ENCODE measurements at places on chromosomes 3 and 15.

DNA sequence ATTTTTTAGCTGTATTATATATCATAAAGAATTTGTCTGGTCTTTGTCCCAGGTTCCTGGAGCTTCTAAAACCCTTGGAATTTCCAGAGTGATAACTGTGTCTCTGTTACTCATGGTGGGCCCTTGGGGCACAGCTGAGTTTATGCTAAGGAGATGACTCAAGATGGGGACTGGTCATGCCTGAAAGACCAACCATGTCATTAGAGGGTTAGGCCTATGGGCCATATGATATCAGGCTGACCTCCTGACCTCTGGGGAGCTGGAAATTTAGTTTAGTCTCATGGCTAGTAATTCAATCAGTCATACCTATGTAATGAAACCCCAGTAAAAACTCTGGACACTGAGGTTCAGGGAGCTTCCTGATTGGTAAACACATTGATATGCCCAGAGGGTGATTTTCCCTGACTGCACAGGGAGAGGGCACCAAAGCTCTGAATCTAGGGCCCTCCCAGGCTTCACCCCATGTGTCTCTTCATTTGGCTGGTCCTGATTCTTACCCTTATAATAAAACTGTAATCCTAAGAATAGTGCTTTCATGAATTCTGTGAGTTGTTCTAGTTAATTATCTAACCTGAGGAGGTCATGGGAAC, 69.6 kb downstream of the EEFSEC start:
- DNase-seq: no peak

GRCh38 chr15:57534281-57534680, 57.4 kb upstream of the MYZAP start:
- DNase-seq: no peak

DNA sequence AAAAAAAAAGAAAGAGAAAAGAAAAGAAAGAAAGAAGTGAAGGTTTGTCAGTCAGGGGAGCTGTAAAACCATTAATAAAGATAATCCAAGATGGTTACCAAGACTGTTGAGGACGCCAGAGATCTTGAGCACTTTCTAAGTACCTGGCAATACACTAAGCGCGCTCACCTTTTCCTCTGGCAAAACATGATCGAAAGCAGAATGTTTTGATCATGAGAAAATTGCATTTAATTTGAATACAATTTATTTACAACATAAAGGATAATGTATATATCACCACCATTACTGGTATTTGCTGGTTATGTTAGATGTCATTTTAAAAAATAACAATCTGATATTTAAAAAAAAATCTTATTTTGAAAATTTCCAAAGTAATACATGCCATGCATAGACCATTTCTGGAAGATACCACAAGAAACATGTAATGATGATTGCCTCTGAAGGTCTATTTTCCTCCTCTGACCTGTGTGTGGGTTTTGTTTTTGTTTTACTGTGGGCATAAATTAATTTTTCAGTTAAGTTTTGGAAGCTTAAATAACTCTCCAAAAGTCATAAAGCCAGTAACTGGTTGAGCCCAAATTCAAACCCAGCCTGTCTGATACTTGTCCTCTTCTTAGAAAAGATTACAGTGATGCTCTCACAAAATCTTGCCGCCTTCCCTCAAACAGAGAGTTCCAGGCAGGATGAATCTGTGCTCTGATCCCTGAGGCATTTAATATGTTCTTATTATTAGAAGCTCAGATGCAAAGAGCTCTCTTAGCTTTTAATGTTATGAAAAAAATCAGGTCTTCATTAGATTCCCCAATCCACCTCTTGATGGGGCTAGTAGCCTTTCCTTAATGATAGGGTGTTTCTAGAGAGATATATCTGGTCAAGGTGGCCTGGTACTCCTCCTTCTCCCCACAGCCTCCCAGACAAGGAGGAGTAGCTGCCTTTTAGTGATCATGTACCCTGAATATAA, 2.0 kb downstream of the B2M start:
- no peak for DNase-seq

DNA sequence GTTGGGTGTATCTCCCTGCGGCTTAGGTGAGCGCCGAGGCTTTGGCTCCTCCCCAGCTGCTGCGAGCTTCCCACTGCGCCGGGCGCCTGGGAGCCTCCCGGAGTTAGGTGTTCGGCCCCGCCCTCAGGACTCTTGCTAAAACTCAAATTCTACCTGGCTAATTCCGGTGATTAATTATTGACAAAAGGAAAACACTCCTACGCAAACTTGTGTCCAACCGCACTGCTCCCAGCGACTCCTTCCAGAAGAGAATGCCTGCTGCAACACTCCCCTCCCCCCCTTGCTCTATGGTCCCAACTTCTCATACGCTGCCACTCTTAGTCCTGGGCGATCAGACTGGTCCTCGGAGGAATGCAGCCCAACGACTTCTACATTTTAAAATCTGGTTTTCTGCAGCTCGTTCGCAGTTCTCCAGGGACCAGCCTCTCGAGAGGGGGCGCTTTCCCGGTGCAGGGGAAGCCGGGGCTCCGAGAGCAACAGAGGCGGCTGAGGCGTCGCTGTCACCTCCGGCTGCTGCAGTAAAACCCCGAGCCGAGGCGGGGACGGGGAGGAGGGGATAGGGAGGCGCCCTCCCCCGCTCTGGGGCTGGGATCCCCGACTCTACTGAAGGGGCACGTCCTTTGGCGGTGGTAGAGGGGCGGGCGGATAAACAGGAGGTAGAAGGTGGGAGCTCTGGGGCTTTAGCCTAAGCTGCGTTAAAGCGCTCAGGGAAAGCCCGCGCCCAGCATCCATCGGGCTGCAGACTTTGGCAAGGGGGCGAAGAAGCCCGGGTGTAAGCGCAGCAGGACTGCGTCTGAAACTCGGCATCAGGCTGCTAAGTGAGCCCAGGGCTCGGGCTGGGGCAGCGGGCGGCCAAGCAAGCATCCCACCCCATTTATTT, at the start of gene SPTSSB:
TSS of gene SPTSSB (minus strand) at position 77 of the 880 bp plus-strand sequence. CDS start 25,194 bp downstream, outside the sequence.
- DNase-seq: no peak

DNA sequence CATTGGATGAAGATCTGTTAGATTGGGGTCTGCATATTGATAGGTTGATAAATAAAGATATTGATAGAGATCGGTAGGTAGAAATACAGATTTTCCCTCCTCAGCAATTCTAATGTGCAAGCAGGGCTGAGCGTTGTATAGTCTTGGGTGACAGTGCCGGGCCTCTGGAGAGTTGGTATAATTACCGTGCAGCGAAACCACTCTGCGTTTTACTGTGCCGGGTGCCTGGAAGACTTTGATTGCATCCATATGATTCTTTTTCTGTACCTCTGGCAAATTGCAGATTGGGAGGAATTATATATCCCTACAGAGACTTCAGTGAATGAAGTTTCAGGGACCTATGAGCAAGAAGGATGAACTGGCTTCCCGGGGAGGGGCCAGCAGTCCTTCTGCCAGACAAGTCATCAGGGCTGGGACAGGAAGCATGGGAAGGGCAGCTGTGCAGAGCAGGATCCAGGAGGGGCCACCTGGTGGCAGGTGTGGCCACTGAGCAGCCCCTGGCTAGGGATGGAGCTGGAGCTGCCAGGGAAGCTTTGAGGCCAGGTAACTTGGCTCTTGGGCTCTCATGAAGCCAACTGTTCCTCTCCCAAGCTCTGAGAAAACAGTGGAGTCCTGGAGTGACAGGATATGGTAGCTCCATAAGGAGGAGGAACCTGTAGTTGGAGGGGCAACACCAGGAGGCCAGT, 132.5 kb downstream of the APBA2 start:
- no peak for DNase-seq

- no peak for DNase-seq
Observed at GRCh38 chr3:171088496-171088895, 62.0 kb upstream of the SLC2A2 start.

GRCh38 chr3:42653560-42654330, at the start of gene ZBTB47:
Gene ZBTB47, plus strand, starts transcription at chr3:42653697. Its CDS starts 4,659 bp downstream, at chr3:42658356.
- DNase-seq: no peak

DNA sequence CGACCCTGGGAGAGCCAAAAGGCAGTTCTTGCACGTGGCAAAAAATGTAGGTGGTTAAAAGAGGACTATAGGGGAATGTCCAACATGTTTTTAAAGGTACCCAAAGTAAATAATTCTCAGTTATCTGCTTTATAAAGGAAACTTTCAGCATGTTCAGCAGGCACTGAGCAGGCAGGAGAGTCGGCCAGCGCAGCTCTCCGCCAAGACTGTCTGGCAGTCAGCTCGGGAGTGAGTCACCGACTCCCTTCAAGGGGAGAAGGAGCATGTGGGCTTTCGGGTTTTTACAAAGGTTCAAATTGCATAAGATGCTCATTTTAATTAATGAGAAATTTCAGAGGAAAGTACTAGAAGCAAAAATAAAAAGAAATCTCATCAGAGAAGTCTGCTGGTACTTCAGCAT, 7.0 kb downstream of the GABRA5 start:
- no peak for DNase-seq

DNA sequence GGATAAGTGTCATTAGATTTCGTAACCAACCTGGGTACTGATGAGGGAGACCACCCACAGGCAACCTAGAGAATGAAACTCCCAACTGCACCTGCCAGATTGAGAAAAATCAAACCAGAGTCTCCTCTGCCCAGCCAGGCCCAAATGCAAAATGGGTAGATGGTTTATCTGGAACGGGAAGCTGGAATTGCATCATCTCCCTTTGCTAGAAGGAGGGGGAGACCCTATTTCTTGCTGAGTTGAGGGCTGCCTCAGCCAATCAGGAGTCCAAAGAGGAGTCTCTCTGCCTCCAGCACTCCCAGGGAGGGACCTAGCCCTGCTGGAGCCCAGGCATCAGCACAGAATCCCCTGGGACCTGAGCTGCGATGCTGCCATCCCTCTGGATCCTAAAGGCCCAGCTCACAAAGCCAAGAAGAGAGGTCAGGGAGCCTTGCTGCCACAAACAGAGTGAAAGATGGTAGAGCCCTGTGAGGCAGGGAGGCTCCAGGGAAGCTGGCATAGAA, 8.1 kb downstream of the RMDN3 start:
- DNase-seq: no peak

GRCh38 chr3:38707730-38708129, 58.2 kb upstream of the SCN5A start:
- DNase-seq: no peak

DNA sequence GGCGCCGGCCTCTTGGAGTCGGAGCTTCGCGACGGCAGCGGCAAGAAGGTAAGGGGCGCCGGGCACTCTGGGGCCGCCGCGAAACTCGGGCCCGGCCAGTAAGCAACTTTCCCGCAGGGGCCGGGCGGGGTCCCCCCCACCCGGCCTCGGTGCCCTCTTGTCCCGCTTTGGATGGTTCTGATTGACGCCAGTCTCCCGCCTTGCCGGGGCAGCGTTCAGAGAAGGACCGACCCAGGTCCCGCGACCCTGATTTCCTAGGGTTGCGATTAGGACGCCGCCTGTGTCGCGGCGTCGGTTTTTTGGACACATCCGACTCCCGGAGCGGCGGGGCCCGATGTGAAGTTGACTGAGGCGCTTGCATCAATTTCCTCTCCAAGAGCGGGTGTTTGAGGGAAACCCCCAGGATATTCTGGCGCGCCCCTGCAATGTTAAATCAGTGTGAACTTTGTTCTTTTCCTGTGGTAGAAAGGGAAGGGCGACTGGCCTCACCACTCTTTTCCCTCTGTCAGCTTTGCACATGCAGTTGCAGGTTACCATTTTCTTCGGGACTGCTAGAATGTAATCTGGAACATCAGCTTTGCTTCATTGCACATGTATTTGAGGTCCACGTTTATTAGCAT, 755 bp downstream of the PDE8A start:
- no peak for DNase-seq

DNA sequence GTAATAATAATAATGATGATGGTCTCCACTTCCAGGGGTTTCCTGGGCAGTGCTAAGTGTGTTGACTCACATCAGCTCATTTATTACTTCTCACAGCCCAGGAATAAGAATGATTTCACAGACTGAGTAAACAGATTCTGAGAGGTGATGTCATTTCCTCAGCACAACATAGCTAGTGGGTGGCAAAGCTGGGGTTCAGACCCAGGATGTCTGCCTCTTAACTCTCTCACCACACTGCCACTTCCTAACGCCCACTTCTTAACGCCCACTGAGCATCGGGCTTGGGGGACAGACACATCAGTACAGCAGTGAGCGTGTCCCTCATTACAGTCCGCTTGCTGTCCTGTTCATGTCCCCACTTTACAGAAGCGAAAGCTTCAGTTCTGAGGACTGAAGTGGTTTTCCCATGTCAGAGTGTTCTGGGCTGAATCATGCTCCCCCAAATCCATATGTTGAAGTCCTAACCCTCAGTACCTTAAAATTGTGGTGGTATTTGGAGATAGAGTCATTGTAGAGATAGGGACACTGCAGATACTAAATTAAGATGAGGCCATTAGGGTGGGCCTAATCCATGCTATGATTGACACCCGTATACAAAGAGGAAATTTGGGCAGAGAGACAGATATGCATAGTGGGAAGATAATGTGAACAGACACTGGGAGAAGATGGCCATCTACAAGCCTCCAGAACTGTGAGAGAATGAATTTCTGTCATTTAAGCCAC, 68.0 kb downstream of the ATP2B2 start:
- no peak for DNase-seq

DNA sequence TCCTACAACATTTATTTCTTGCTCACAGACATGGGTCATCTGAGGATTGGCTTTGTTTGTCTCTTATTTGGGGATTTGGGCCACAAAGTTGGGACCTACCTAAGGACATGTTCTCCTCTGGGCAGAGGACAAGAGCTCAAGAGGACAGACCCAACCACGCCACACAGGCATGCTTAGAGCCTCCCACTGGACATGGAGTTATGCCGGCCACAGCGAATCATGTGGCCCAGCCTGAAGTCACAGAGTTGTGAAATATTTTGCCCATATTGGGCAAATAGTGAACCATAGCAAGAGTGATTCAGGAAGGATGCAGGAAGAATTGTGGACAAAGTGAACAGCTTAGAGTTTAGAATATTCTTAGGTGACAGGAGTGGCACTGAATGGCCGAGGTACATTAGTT, 9.9 kb downstream of the TRAK1 start:
- no peak for DNase-seq

DNA sequence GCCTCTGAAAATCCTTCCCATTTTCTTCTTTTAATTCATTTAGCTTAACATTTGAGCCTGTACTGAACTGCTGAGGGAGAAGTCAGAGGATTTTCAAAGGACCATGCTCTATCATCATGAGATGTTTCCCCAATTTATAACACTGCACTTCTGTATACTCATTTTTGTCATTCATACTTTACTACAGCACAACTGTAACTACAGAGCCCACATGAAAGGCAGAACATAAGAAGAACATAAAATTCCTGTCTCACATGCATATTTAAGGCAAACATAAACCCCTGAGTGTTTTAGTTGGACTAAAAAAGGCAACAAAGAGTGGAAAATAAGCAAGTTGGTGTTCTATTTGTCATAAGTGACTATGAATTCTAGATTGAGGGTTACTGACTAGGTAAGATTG, 237.7 kb upstream of the ARPP21 start:
- no peak for DNase-seq

DNA sequence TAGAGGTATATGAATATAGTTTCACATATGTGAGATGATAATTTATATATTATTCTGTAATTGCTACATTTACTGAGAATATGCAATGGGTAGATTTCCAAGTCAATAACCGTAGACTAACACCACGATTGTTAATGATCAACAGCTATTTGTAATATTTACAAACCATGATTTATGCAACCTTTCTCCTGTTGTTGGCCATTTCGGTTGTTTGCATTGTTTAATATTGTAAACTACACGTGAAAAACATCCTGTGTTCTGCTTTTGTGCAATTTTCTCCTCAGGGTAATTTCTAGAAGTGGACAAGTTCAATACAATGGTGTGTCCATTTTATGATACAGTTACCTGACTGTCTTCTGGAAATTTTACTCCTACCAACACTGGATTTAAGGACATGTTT, 29.3 kb upstream of the RAB11A start:
- DNase-seq: no peak
